ENCODE measurements at places on chromosomes 7 and 10.

GRCh38 chr10:118918116-118918515 lies 111.4 kb upstream of the NANOS1 start:
- DNase-seq = no peak

GRCh38 chr7:46489106-46489505 lies 568.0 kb upstream of the IGFBP3 start:
- DNase-seq = no peak

- no peak for DNase-seq
These were observed 18.6 kb upstream of the DLX5 start for GRCh38 chr7:97043281-97043680.

DNA sequence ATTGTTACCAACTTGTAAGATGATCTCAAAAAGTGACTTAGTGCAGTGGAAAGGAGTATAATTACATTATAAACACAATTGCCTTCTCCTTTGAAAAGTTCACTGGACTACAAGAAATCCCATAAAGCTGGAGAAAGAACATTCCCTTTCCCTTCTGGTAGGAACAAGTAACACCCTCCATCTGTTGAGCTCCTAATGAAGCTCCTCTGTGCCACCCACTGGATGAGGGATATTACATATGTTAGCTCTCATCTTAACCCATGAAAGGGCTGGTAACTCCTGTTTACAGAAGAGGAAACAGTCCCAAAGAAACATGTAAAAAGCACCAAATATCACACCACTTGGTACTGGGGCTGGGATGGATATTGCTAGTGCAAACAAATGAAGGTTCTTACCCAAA lies 8.1 kb downstream of the PGAM1 start:
- no peak for DNase-seq

- DNase-seq = no peak
These were observed 247.0 kb upstream of the FERD3L start for GRCh38 chr7:19392246-19392645.

Measured in NCI-H774 (cell line).